ENCODE measurements at places on chromosomes 2 and 18.

DNA sequence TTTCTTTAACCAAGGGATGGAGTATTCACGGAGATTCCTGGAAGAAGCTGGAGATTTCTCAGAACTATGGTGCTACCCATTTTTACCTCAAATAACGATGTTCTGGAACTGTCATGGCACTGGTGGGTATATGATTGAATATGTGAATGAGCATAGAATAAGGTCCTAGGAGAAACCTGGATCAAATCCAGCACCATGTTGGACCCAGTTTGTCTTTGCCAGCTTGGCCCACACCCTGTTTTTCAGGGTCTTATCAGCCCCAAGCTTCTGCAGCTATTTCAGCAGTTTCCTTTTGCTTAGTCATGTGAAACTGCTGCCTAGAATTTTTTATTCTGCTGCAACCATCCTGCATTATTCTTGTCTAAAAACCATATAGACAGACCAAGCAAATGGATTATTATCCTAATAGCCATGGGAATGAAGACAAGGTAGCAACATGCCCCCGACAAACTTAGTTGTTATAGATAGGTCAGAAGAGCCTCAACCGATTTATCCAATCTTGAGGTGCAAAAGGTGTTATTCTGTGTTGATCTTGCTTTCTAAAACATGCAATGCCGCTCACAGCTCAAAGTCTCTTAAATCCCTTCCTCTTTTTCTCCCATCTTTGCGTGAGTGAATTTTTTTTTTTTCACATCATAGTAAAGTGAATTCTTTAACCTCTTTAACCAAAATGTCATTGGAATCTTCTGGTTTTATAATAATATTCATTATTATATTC is 133.6 kb downstream of the PRPF40A start:
- no peak overlapping the region for H3K4me3 ChIP-seq
- no peaks in the 10 kb centered on the region for H3K36me3 ChIP-seq
- no peak for DNase-seq
- no peak overlapping the region for H3K27ac ChIP-seq

DNA sequence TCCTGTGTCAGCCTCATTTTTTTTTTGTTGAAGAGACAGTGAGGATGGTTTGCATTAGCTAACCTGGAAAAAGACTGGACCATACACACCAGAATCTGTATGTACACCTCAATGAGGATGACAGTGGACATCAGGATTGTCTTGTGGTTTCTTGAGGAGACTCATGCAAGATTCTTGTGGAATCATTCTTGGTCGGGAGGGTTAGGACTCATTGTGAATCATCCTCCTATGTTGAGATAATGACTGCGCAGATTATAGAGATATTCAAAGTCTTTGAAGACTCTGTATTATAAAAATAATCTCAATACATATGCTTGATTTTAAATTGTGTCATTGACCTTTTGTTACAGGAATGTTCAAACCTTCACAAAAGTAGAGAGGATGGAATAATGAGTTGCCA is 49.1 kb upstream of the DOCK10 start:
- H3K36me3 ChIP-seq: no peaks in the 10 kb centered on the region
- H3K4me1 ChIP-seq: no peaks in the 10 kb centered on the region
- no peak overlapping the region for H3K4me3 ChIP-seq

DNA sequence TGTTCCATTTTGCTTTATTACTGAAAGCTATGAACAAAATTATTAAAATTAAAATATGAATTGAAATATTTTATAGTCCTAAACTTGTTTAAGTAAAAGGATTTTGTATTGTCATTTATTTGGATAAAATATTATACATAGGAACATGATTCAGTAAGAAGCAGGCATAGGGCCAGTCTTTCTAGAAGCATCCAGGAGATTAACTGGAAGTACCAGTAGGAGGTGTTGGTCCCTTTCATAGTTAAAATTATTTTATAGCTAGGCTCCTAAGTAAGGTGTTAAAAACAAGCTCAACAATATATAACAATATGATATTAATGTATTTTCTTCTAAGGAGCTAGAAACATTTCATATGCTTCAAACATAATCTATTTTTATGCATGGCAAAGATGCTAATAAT is 43.7 kb downstream of the FIGN start:
- no peak overlapping the region for H3K4me3 ChIP-seq
- H3K4me1 ChIP-seq: no peaks in the 10 kb centered on the region
- DNase-seq: no peak
- no peak overlapping the region for H3K27ac ChIP-seq
- H3K36me3 ChIP-seq: no peaks in the 10 kb centered on the region
- H3K27me3 ChIP-seq: no peaks in the 10 kb centered on the region

DNA sequence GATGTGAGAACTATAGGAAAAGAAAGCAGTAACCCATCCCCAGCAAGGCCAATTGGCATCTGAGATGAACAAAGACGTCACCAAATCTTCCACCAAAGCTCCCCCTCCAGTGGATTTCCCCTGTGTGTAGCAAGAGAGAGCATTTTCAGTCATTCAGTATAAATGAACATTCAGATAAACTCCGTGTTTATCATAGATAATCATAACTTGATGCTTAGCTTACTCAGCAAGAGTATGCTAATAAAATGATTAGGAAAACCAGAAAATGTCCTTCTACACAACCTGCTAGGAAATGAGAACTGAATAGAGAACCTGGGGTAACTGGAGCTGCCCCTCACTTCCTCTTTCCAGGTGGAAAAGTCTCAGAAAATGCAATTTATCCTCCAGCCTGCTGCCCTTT is 198.0 kb upstream of the CCDC150 start:
- H3K27me3 ChIP-seq: peaks cover 5% of the 10 kb centered on the region
- H3K27ac ChIP-seq: no peak overlapping the region
- H3K4me1 ChIP-seq: no peaks in the 10 kb centered on the region
- no peak overlapping the region for H3K4me3 ChIP-seq
- H3K36me3 ChIP-seq: no peaks in the 10 kb centered on the region

DNA sequence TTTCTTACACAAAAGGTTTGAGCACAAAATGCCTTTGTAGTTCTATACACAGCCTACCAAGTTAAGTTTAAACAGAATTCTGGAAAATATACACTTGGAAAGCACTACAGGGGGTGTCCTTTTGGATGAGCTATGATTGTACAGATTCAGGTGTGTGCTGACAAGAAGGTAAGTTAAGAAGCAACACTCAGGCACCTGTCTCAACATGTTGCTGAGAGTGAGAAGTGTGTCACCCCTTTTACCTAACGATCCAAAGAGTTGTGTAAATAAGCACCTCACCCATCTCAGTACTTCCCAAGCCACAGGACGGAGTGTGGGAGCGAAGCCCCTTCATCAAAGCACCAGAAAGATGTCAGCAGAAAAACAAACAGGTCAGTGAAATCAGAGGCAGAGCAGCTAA is 109.5 kb upstream of the DAPL1 start:
- DNase-seq: no peak
- no peak overlapping the region for H3K27ac ChIP-seq
- no peaks in the 10 kb centered on the region for H3K27me3 ChIP-seq
- no peaks in the 10 kb centered on the region for H3K36me3 ChIP-seq

GRCh38 chr2:10059552-10060335 is 16.4 kb downstream of the KLF11 start:
- H3K36me3 ChIP-seq: peaks cover 9% of the 10 kb centered on the region
- no peak overlapping the region for H3K4me3 ChIP-seq
- peaks cover 3% of the 10 kb centered on the region for H3K27me3 ChIP-seq
- H3K4me1 ChIP-seq: peaks cover 4% of the 10 kb centered on the region
- DNase-seq: no peak

DNA sequence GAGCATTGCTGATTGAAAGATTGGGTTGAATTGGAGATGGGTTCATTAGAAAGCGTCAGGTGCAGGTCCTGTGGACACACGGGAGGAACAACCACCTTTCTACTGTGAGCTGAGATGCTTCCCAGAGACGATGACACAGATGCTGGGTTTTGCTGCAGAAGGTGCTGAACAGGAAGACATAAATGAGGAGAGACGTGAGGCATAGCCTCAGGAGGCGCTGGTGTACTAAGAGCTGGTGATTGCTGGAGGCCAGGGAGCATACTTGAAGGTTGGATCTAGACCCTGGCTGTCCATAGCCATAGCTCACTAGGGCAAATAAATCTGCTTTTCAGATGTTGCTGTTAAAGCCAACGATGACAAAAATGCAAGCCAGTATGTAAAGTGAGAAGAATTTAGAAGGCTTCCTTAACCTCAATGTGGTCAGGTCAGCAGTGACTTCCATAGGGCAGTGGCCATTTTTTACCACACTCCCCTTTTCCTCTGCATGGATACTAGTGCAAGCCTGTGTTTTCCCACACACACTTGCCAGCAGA is 153.7 kb downstream of the SOX11 start:
- DNase-seq: no peak
- no peaks in the 10 kb centered on the region for H3K4me1 ChIP-seq
- no peak overlapping the region for H3K27ac ChIP-seq
- H3K27me3 ChIP-seq: no peaks in the 10 kb centered on the region

DNA sequence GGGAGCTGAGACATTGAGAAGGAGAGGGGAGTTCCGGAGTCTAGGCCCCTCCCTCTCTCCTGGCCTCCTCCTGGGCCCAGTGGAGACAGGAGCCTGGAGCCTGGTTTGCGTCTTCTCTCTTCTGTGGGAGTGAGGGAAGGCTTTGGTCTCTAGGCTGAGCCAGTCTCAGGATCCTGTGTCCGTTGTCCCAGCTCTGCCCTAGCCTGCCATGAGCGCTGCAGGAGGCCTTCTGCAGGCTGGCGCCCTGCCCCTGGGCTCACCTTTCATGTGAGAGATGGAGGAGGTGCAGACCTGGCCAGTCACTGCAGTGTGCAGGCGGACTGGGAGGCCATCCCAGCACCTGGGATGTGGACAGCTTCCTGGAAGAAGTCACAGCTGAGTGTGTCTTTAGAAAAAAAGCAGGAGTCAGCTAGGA is 8.7 kb downstream of the IMPA2 start:
- no peak overlapping the region for H3K27ac ChIP-seq
- no peaks in the 10 kb centered on the region for H3K4me1 ChIP-seq
- H3K27me3 ChIP-seq: no peaks in the 10 kb centered on the region
- H3K36me3 ChIP-seq: no peaks in the 10 kb centered on the region

DNA sequence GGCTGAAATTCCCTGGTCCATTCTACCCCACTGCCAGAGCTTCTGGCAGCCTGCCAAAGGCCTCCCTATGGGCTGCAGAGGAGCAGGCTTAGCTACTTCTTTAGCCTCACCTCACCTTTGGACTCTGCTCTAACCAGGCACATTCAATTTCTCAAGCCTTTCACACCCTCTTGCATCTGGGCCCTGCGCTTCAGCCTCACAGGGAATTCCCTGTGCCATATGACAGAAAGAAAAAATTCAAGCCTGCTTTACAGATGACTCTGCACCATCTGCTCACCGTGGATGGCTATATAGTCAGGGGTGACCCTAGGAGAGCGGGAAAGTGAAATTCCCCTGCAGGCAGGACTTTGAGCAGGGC is 62.5 kb downstream of the REEP1 start:
- H3K27me3 ChIP-seq: no peaks in the 10 kb centered on the region
- H3K27ac ChIP-seq: no peak overlapping the region
- peaks cover 8% of the 10 kb centered on the region for H3K36me3 ChIP-seq
- H3K4me3 ChIP-seq: no peak overlapping the region

DNA sequence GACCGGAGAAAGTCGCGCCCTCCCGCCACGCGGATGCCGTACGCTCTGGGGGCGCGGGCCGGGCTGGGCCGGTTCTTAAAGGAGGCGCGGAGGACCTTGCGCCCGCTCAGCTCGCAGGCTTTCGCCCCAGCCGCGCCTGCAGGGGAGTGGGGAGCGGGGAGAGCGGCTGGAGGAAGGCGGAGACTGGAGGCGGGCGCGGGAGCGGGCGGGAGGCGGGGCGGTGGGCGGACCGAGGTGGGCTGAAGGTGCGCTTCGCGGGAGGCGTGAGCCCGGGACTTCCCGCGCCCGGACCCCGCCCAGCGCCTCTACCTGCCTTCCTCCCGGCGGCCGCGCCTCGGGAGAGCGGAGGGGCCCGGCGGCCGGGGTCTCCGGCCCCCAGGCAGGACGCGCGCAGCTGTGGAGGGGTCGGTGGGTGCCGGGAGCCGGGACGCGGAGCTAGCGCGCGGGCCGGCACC is at the start of gene ADRA2B:
ADRA2B (minus strand) TSS at position 148 of the 455 bp plus-strand sequence. CDS start 422 bp downstream, outside the sequence.
- H3K27me3 ChIP-seq: peaks cover 17% of the 10 kb centered on the region
- H3K27ac ChIP-seq: peak within 1 kb of the TSS; percentile 41
- H3K4me1 ChIP-seq: peaks cover 25% of the 10 kb centered on the region
- H3K36me3 ChIP-seq: no peaks in the 10 kb centered on the region

GRCh38 chr18:48904091-48904490 is 46.7 kb downstream of the SMAD7 start:
- no peak overlapping the region for H3K4me3 ChIP-seq
- DNase-seq: no peak
- H3K27me3 ChIP-seq: no peaks in the 10 kb centered on the region
- peaks cover 4% of the 10 kb centered on the region for H3K4me1 ChIP-seq
- H3K27ac ChIP-seq: no peak overlapping the region

- H3K4me3 ChIP-seq: no peak overlapping the region
- H3K27me3 ChIP-seq: no peaks in the 10 kb centered on the region
- no peak for DNase-seq
- H3K36me3 ChIP-seq: peaks cover 13% of the 10 kb centered on the region
Observed at GRCh38 chr2:202267495-202267894, 1.9 kb downstream of the NOP58 start.

DNA sequence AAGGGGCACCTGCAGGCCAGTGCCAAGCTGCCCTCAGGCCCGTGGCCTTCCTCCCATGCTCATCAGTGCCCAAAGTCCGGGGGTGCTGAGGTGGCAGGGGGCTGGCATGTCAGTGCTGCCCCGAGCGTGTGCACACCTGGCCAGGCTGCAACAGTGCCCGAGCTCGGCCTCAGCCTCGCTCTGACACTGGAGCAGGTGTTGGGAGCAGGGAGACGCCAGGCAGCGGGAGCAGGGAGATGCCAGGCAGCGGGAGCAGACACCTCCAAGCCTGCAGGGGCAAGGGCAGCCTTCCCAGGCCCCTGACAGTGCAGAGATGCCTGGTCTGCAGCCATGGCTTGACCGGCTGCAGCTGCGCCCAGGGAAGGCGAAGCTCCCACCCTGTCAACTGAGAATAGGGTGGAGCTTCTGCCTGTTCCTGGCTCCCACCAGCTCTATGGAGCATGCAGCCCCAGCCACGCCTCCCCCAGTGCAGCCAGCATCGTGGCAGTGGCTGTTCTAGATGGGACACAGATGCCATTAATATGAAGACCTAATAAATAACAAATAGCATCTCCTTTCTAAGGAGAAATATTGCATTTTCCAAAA is 82.4 kb downstream of the DTNB start:
- H3K27ac ChIP-seq: no peak overlapping the region
- DNase-seq: no peak
- H3K4me3 ChIP-seq: no peak overlapping the region
- no peaks in the 10 kb centered on the region for H3K36me3 ChIP-seq

DNA sequence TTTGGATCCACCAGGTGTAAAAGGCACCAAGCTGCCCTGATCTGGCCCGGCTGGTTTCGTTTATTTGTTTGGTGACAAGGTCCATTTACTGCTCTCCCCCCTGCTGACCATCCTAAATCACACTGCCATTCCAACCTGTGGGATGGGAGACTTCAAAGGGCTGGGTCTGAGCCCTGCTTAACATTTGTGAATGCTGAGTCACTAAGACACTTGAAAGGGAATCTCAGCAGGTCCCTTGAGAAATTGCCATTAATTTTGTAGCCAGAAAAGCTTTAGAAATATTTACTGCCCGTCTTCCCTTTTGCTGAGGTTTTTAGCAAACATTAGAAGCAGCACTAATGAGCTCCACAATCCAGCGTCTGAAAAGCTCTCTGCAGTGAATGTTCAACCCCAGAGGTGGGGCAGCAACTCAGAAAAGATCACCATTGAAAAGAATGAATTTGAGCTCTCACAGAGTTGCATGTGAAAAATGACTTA is 133.8 kb downstream of the ARL4C start:
- H3K27ac ChIP-seq: no peak overlapping the region
- DNase-seq: no peak
- H3K36me3 ChIP-seq: peaks cover 1% of the 10 kb centered on the region
- H3K27me3 ChIP-seq: peaks cover 22% of the 10 kb centered on the region
- H3K4me3 ChIP-seq: no peak overlapping the region
